H4 (cell line): ENCODE measurements at places on chromosomes 3 and 15. TPM values are rescaled to one million over a fixed set of nuclear protein-coding genes. Genes with fewer than 3 reads are reported as not detected.

Gene ACP3
- 1.2 TPM in 1 of 2 replicates, not detected in the other for total RNA-seq

Gene CCR2
- total RNA-seq, result not detected in 2 replicates

Gene GOLGA6A
- not detected in 2 replicates for total RNA-seq

Gene TNIK
- 0.62 and 5.5 TPM in 2 replicates for total RNA-seq

Gene HDC
- not detected in 2 replicates for total RNA-seq

Gene BAHD1
- 5.3 and 6.0 TPM in 2 replicates for total RNA-seq

Gene APH1B
- 20.7 and 27.3 TPM in 2 replicates for total RNA-seq

Gene SNTN
- total RNA-seq, result not detected in 2 replicates
